ENCODE measurements at places on chromosomes 4 and X. TPM values are rescaled to one million over a fixed set of nuclear protein-coding genes. Genes with fewer than 3 reads are reported as not detected.
A peak's percentile ranks its signal among the peaks of the same experiment; 100 is the strongest.

- no peak for DNase-seq
- peaks cover 43% of the 10 kb centered on the region for H3K4me1 ChIP-seq
- H3K4me3 ChIP-seq = no peak overlapping the region
- peaks cover 9% of the 10 kb centered on the region for H3K27me3 ChIP-seq
These were observed 3.1 kb downstream of the MAMLD1 start for GRCh38 chrX:150365990-150366911.

DNA sequence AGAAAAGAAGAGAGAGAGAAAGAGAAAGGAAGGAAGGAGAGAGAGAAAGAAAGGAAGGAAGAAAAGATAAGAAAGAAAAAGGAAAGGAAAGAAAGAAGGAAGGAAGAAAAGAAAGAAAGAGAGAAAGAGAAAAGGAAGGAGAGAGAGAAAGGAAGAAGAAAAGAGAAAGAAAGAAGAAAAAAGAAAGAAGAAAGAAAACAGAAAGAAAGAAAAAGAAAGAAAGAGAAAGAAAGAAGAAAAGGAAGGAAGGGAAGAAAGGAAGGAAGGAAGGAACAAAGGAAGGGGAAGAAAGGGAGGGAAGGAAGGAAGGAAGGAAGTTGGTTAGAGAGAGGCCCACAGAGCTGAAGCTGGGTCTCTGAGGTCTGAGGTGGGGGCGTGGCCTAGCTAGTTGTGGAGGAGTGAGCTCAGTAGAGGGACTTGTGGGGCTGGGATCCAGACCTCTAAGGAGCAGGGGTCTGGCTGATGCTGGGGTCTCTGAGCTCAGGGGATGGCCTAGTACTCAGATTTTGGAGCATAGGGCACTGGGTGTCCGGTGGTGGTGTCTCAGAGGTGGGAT, 27.1 kb upstream of the PDZD4 start:
- peak; percentile 18 for DNase-seq
- no peaks in the 10 kb centered on the region for H3K27me3 ChIP-seq
- no peak overlapping the region for H3K4me3 ChIP-seq
- H3K4me1 ChIP-seq = peaks cover 15% of the 10 kb centered on the region

- H3K4me1 ChIP-seq = no peaks in the 10 kb centered on the region
- no peak overlapping the region for H3K4me3 ChIP-seq
- DNase-seq = no peak
- no peak overlapping the region for H3K27ac ChIP-seq
- H3K27me3 ChIP-seq = no peaks in the 10 kb centered on the region
- no peaks in the 10 kb centered on the region for H3K36me3 ChIP-seq
These were observed 440.9 kb downstream of the NKX6-1 start for GRCh38 chr4:84058201-84058600.

- no peaks in the 10 kb centered on the region for H3K36me3 ChIP-seq
- no peak overlapping the region for H3K27ac ChIP-seq
- H3K4me3 ChIP-seq = no peak overlapping the region
These were observed 96.2 kb upstream of the PABPC4L start for GRCh38 chr4:134297765-134298164.

Gene MAGEA2B
- total RNA-seq = not detected

Gene COX7B2
- total RNA-seq = not detected

Gene GPR143
- total RNA-seq = not detected

Measured in natural killer cell (primary cell).